ENCODE measurements at places on chromosomes 16 and 17. TPM values are rescaled to one million over a fixed set of nuclear protein-coding genes. Genes with fewer than 3 reads are reported as not detected.

Gene SLC5A11
- not detected for total RNA-seq

Gene SSTR5
- total RNA-seq: 0.50 TPM

Gene MPV17L
- under 0.01 TPM for total RNA-seq

Gene CD300E
- total RNA-seq: not detected

Gene SLC16A13
- 1.5 TPM for total RNA-seq

Gene SPNS3
- total RNA-seq: 0.49 TPM

Gene ASPA
- not detected for total RNA-seq

Gene ITGB3
- total RNA-seq: 44.5 TPM

Gene CENPT
- 25.7 TPM for total RNA-seq

Gene PPP1R27
- not detected for total RNA-seq

Gene CACNG3
- total RNA-seq: not detected

Gene ZNF689
- total RNA-seq: 4.0 TPM

Gene SPN
- not detected for total RNA-seq

Gene SLC35G6
- not detected for total RNA-seq

Gene G6PC1
- not detected for total RNA-seq

Gene HSPB9
- not detected for total RNA-seq

Gene CAMTA2
- 14.0 TPM for total RNA-seq

Gene PYDC1
- total RNA-seq: not detected

Gene KRTAP4-6
- total RNA-seq: not detected

Gene SLC47A1
- 1.4 TPM for total RNA-seq

Gene KRT32
- total RNA-seq: not detected

Gene ZP2
- not detected for total RNA-seq

Gene EVPLL
- total RNA-seq: not detected

Gene KRT31
- total RNA-seq: not detected

Gene VEZF1
- total RNA-seq: 19.8 TPM

Gene ZNF830
- total RNA-seq: 15.4 TPM

Gene EVI2B
- total RNA-seq: 0.16 TPM

Gene RNU2-1
- not detected for total RNA-seq

Gene ACSM5
- 0.44 TPM for total RNA-seq

Gene ADAM11
- 0.13 TPM for total RNA-seq

Gene CNTNAP4
- not detected for total RNA-seq

Gene LGALS9
- total RNA-seq: 19.4 TPM

Gene MYH8
- not detected for total RNA-seq

Gene ARL16
- total RNA-seq: 25.3 TPM

Gene RNF227
- total RNA-seq: 3.0 TPM

Gene CACNG1
- total RNA-seq: not detected

Gene DLX3
- total RNA-seq: not detected

Gene LRRC46
- 0.16 TPM for total RNA-seq

Gene OMG
- 6.0 TPM for total RNA-seq

Gene PIK3R6
- total RNA-seq: not detected

Gene LRRC45
- total RNA-seq: 22.8 TPM

Gene SHBG
- total RNA-seq: 0.38 TPM

Gene IL17C
- not detected for total RNA-seq

All from bladder microvascular endothelial cell (primary cell).